ENCODE measurements at places on chromosomes 2 and 18.
A peak's percentile ranks its signal among the peaks of the same experiment; 100 is the strongest.

DNA sequence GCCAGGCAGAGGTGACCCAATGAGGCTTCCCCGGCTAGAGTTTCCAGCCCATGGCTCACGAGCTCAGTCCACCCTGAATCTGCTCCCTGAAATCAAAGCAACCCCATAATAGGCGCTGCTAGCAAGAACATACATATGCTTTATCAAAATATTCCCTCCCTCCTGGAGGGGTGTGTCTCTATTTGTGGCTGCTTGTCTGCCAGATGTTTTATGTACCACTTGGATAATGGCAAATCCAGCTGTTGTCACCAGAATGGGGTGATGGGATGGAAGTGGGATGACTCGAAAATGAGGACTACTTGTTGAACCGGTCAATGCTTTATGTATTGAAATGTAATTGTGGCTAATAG, 152.0 kb downstream of the GALNT14 start:
- DNase-seq = no peak

DNA sequence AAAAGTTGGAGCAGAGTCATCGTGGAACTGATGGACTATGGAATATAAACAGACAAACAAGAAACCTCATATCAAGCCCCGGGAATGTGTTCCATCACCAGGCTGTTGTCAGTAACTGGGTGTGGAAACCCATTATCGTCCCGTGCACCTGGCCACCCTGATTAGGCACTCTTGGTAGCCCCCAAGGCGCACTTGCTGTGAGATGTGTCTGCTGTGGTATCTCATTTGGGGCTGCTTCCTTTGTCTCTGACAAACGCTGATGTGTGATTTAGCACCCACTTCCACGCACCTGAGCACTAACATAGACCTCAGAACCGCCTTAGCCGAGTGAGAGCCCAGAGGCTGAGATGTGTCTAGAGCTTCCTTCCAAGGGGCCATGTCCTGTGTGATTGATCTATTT, 96.3 kb downstream of the PRPF40A start:
- no peak for DNase-seq

- peak; percentile 76 for DNase-seq
These were observed 26.9 kb upstream of the INSIG2 start for GRCh38 chr2:118061135-118061955.

DNA sequence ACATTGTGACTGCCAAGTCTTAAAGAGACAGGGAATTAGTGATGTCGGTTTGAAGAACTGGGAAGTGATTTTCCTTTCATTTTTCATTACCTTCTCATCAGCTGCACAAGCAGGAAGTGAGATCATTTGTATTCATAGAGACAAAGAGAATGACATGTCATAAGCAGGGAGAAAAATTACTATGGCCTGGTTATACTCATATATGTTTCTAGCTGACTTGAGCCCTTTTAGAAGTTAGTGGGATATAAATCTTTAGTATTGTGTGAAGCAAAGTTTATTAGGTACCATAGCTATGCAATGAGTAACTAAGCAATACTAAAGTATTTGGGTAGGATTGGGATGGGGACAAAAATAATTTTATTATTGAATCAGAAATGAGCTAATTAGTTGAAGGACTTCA, 284.1 kb downstream of the PID1 start:
- no peak for DNase-seq

DNA sequence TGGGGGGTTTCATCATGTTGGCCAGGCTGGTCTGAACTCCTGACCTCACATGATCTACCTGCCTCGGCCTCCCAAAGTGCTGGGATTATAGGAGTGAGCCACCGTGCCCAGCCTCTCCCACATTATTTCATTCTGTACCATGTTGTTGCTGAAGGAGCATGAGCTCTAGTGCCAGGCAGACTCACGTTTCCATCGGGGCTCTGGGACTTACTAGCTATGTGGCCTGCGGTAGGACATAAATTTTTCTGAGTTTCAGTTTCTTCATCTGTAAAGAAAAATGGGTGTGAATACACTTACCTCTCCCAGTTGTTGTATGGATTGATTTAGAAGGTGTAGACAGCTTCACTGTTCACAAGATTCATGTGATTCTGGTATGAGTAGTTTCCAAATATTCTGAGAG, 30.8 kb upstream of the CCL20 start:
- DNase-seq = no peak

- no peak for DNase-seq
These were observed 87.0 kb downstream of the EIPR1 start for GRCh38 chr2:3290655-3291054.

GRCh38 chr2:216808805-216809425, 50.9 kb downstream of the TNP1 start:
- no peak for DNase-seq

DNA sequence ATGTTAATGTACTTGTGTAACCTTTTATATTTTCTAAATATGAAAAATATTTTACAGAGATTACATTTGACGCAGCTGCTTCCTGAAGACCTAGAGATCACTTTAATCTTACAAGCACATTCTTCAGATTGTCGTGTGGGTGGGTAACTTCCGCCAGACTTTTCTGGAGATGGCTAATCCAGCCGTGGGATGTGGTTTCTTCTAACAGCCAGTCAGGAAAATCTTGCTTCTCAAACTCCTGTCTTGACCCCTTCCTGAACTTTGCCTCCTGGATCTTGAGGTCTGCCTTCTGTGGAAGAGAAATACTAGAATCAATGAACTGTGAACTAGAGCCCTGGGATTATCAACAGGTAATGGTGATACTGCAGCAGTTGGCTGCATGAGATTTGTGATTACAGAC, 401.6 kb upstream of the TNP1 start:
- peak; percentile 69 for DNase-seq

- DNase-seq = no peak
These were observed 4.7 kb downstream of the UGT1A1 start for GRCh38 chr2:233764761-233765160.

DNA sequence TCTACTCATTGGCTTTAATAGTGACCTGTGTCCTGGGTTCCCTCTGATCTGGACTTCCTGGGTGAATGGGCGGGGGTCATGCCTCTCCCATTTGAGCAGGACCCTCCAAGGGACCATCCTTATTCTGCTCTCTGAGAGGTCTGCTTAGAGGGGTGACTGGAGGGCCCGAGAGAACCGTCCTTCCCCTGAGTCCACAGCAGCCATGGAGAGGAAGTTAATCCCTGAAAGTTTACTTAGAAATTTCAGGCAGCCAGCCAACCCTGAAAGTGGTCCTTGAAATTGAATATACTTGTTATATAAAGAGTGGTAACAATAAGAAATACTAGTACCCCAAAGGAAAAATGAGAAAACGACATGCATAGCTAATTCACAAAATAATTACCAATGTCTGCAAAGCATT, 226.1 kb downstream of the DYSF start:
- no peak for DNase-seq

GRCh38 chr2:235319095-235319494, 174.7 kb upstream of the AGAP1 start:
- DNase-seq = no peak

DNA sequence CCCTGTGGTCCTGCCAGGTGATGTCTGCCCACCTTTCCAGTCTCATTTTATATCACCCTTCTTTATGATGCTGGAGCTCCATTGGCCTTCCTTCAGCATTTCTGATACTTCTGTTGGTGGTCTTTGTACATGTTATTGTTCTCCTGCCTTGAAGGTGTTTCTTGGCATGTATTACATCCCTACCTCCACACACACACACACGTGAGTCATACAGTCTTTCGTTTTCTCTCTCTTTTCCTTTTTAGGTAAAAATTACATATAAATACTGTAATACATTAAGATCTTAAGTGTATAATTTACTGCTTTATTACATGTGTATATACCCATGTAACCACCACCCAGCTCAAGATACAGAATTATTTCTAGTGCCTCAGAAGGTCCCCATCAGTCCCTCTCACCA, 10.2 kb upstream of the ADGRF3 start:
- no peak for DNase-seq

- no peak for DNase-seq
These were observed 45.6 kb upstream of the NEDD4L start for GRCh38 chr18:57998461-57998860.

GRCh38 chr18:39871961-39872360, 2083.1 kb upstream of the PIK3C3 start:
- DNase-seq = peak; percentile 7

- DNase-seq = no peak
These were observed 11.3 kb downstream of the HDLBP start for GRCh38 chr2:241304039-241304670.

Measured in fibroblast of pulmonary artery (primary cell).